ENCODE measurements at places on chromosomes 2 and 18. TPM values are rescaled to one million over a fixed set of nuclear protein-coding genes. Genes with fewer than 3 reads are reported as not detected.

DNA sequence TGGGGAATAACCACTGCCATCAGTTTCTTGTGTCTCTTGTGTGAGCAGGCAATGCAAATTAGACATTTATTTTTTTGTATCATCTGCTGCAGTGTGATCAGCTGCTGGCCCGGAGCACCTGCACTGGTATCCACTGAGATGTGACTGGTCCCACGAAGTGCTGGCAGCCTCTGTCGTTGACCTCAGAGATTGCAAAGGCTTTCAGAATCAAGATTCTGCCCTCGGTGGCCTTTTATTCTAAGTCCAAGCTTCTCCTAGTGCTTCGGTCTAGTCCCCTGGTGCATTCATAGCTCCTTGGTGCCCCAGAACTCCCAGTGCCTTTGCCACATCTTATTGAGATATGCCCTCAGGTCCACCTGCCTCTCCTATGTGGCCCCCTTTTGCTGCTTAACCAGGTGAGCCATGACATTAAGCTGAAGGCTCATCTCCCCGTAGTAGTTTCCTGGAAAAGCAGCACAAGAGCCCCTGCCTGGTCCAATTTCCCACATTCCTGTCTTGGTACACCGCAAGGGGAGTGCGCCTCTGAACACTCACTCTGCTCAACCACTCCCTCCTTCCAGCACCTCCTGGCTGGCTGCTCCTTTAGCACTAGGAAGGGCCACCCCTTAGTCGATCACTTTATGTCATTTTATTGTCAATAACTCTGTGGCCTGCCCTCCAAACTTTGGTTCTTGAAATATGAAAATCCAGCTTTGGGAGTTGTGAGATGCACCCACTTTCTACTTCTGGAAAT lies 27.1 kb upstream of the MARCO start:
- H3K36me3 ChIP-seq, result no peaks in the 10 kb centered on the region
- DNase-seq, result no peak
- no peaks in the 10 kb centered on the region for H3K4me1 ChIP-seq
- no peak overlapping the region for H3K27ac ChIP-seq
- H3K27me3 ChIP-seq, result no peaks in the 10 kb centered on the region

DNA sequence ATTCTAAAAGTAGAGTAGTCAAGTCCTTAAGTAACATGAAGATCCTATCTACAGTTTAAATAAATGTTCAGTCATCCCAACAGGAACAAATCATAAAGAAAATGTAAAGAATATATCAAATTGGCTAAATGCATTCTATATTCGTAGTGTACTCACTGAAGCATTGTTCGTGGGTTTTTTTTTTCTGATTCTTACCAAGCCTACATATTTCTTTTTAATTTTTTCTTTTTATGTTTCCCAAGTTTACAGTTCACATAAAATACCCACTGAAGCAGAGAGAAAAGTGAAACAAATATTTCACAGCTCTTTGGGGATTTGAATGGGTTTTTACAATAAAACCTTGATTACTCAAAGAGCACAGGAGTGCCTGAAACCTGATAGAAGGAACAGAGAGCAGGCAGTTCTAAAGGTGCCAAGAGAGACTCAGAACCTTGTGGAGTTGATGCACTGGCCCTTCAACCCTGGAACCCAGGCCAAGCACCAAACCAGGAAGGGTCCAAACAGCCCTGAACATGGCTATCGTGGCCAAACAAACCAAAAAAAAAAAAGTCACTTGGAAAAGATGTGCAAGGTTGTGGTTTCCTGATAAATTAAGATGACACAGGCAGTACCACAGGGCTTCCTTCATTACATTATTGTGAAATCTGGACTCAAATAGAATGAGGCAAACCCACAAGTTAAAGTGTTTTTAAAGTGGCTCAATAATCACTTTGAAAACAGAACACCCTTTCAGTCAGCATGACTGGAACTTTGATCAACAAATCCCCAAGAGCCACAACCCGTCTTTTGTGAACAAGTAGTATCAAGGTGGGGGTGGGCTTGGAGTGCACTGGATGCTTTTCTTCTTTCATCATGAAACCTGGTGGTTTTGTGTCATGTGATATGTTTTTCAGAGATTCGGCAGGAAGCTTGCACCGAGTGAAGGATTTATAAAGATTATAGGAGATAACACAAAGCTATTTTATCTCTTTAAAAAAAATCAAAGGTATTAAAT lies 245.0 kb upstream of the FN1 start:
- H3K27me3 ChIP-seq, result no peaks in the 10 kb centered on the region
- H3K27ac ChIP-seq, result no peak overlapping the region
- no peaks in the 10 kb centered on the region for H3K36me3 ChIP-seq

GRCh38 chr2:156399950-156400705 lies 36.1 kb upstream of the GPD2 start:
- H3K4me3 ChIP-seq, result peak overlapping the region; percentile 77
- no peaks in the 10 kb centered on the region for H3K4me1 ChIP-seq
- H3K36me3 ChIP-seq, result no peaks in the 10 kb centered on the region
- peaks cover 20% of the 10 kb centered on the region for H3K27me3 ChIP-seq

- no peak overlapping the region for H3K4me3 ChIP-seq
- no peaks in the 10 kb centered on the region for H3K27me3 ChIP-seq
- peaks cover 6% of the 10 kb centered on the region for H3K36me3 ChIP-seq
- DNase-seq, result no peak
- no peaks in the 10 kb centered on the region for H3K4me1 ChIP-seq
- no peak overlapping the region for H3K27ac ChIP-seq
Observed at GRCh38 chr18:31631526-31631925, 39.8 kb downstream of the TTR start.

GRCh38 chr2:226495466-226496272 lies 304.0 kb downstream of the IRS1 start:
- no peak overlapping the region for H3K27ac ChIP-seq
- H3K36me3 ChIP-seq, result no peaks in the 10 kb centered on the region
- no peaks in the 10 kb centered on the region for H3K27me3 ChIP-seq
- H3K4me1 ChIP-seq, result no peaks in the 10 kb centered on the region

GRCh38 chr2:68225119-68225632 lies 27.2 kb downstream of the PPP3R1 start:
- H3K36me3 ChIP-seq, result no peaks in the 10 kb centered on the region
- H3K4me3 ChIP-seq, result no peak overlapping the region
- peak; percentile 75 for DNase-seq
- H3K27ac ChIP-seq, result no peak overlapping the region
- no peaks in the 10 kb centered on the region for H3K27me3 ChIP-seq
- H3K4me1 ChIP-seq, result no peaks in the 10 kb centered on the region

Gene FSHR
- not detected for total RNA-seq

DNA sequence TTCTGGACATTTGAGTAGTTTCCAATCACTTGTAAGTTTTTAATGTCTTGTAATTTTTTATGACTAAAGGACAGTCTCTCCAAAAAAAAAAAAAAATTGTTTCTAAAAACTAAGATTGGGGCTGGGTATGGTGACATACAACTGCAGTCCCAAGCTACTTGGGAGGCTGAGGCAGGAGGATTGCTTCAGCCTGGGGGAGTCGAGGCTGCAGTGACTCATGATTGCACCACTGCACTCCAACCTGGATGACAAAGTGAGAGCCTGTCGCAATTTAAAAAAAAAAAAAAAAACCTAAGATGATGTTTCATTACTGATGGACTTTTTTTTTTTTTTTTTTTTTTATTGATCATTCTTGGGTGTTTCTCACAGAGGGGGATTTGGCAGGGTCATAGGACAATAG lies 34.4 kb upstream of the PKDCC start:
- no peaks in the 10 kb centered on the region for H3K36me3 ChIP-seq
- no peak for DNase-seq
- no peak overlapping the region for H3K4me3 ChIP-seq
- no peak overlapping the region for H3K27ac ChIP-seq

GRCh38 chr2:162697111-162697510 lies 141.5 kb downstream of the KCNH7 start:
- no peaks in the 10 kb centered on the region for H3K36me3 ChIP-seq
- peaks cover 19% of the 10 kb centered on the region for H3K4me1 ChIP-seq
- no peak overlapping the region for H3K4me3 ChIP-seq
- DNase-seq, result no peak
- H3K27ac ChIP-seq, result no peak overlapping the region

Gene AGXT
- not detected for total RNA-seq

Gene KIF5C
- total RNA-seq, result 46.5 TPM

GRCh38 chr2:233197022-233197421 lies 54.5 kb upstream of the ATG16L1 start:
- no peak for DNase-seq
- no peaks in the 10 kb centered on the region for H3K4me1 ChIP-seq
- no peaks in the 10 kb centered on the region for H3K36me3 ChIP-seq
- H3K27me3 ChIP-seq, result no peaks in the 10 kb centered on the region
- H3K27ac ChIP-seq, result no peak overlapping the region

Gene MGAT4A
- total RNA-seq, result 5.6 TPM

- H3K27me3 ChIP-seq, result no peaks in the 10 kb centered on the region
- H3K4me3 ChIP-seq, result no peak overlapping the region
Observed at GRCh38 chr2:84152462-84152861, 306.6 kb downstream of the SUCLG1 start.

GRCh38 chr2:16675781-16676180 lies 10.1 kb upstream of the CYRIA start:
- H3K27ac ChIP-seq, result no peak overlapping the region
- no peaks in the 10 kb centered on the region for H3K4me1 ChIP-seq
- H3K4me3 ChIP-seq, result no peak overlapping the region
- DNase-seq, result no peak

- no peak overlapping the region for H3K4me3 ChIP-seq
- H3K27ac ChIP-seq, result no peak overlapping the region
- no peaks in the 10 kb centered on the region for H3K27me3 ChIP-seq
Observed at GRCh38 chr2:2642906-2643890, 312.1 kb upstream of the MYT1L start.

Gene MAP2
- total RNA-seq, result 4.4 TPM

- DNase-seq, result no peak
- no peaks in the 10 kb centered on the region for H3K27me3 ChIP-seq
- H3K36me3 ChIP-seq, result no peaks in the 10 kb centered on the region
Observed at GRCh38 chr18:76476665-76477561, 18.1 kb downstream of the ZNF516 start.

DNA sequence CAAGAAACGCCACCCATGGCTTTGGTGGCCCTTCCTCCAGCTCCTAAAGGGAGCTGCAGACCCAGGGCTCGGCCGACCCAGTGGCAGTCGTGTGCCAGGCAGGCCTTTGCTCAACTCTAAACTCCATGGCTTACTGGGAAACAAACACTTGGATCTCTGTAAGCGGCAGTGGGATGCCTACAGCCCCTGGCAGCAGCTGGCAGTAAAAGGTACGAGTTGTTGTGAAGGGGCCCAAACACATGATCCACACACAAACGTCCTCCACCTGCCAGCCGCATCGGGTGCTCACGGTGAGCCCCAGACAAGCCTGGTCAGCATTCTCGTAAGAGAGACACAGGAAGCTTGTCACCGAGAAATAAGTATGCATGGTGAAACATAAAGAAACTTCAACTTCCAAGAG lies 214.9 kb downstream of the MGAT5 start:
- no peak overlapping the region for H3K27ac ChIP-seq
- no peaks in the 10 kb centered on the region for H3K36me3 ChIP-seq
- H3K27me3 ChIP-seq, result no peaks in the 10 kb centered on the region

- H3K27ac ChIP-seq, result no peak overlapping the region
- no peak overlapping the region for H3K4me3 ChIP-seq
- no peaks in the 10 kb centered on the region for H3K36me3 ChIP-seq
- no peaks in the 10 kb centered on the region for H3K27me3 ChIP-seq
Observed at GRCh38 chr2:25190536-25190935, 22.2 kb upstream of the POMC start.

Gene STON1
- 14.9 TPM for total RNA-seq

Gene LRPPRC
- total RNA-seq, result 200 TPM

- peak overlapping the region; percentile 85 for H3K4me3 ChIP-seq
- H3K27me3 ChIP-seq, result 0 out of 2 replicates have a peak, but pooled peaks cover 7% of the 10 kb centered on the region
- H3K27ac ChIP-seq, result peak overlapping the region; percentile 89
- no peak for DNase-seq
Observed at GRCh38 chr2:99140860-99141109, 722 bp upstream of the C2orf15 start.

DNA sequence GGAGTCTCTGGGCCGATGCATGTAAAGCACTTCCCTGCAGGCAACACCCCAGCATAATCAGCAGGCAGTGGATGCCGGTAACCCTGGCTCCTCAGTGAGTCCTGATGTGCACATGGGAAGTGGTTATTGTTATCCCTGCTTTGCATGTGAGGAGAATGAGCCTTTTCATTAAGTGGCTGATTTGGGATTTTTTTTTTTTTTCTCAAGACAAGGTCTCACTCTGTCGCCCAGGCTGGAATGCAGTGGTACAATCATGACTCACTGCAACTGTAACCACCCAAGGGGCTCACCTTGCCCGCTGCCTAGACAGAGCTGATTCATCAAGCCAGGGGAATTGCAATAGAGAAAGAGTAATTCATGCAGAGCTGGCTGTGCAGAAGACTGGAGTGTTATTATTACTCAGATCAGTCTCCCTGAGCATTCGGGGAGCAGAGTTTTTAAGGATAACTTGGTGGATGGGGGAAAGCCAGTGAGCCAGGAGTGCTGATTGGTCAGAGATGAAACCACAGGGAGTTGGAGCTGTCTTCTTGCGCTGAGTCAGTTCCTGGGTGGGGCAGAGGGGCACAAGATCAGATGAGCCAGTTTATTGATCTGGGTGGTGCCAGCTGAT lies 95.4 kb downstream of the SOCS6 start:
- no peak for DNase-seq
- H3K27me3 ChIP-seq, result no peaks in the 10 kb centered on the region
- H3K4me3 ChIP-seq, result no peak overlapping the region
- H3K4me1 ChIP-seq, result no peaks in the 10 kb centered on the region
- no peak overlapping the region for H3K27ac ChIP-seq

- H3K27me3 ChIP-seq, result peaks cover 46% of the 10 kb centered on the region
- H3K27ac ChIP-seq, result no peak within 1 kb of the TSS
- peak; percentile 73 for DNase-seq
- peaks cover 14% of the 10 kb centered on the region for H3K4me1 ChIP-seq
Observed at GRCh38 chr2:72887032-72887739, at the start of gene SPR. SPR (plus strand) TSS chr2:72887408; CDS start chr2:72887433, 25 bp downstream.

GRCh38 chr2:229818230-229818629 lies 103.6 kb downstream of the TRIP12 start:
- no peaks in the 10 kb centered on the region for H3K4me1 ChIP-seq
- no peak overlapping the region for H3K4me3 ChIP-seq
- DNase-seq, result no peak
- no peaks in the 10 kb centered on the region for H3K27me3 ChIP-seq
- H3K36me3 ChIP-seq, result 0 out of 2 replicates have a peak, but pooled peaks cover 3% of the 10 kb centered on the region
- H3K27ac ChIP-seq, result no peak overlapping the region

DNA sequence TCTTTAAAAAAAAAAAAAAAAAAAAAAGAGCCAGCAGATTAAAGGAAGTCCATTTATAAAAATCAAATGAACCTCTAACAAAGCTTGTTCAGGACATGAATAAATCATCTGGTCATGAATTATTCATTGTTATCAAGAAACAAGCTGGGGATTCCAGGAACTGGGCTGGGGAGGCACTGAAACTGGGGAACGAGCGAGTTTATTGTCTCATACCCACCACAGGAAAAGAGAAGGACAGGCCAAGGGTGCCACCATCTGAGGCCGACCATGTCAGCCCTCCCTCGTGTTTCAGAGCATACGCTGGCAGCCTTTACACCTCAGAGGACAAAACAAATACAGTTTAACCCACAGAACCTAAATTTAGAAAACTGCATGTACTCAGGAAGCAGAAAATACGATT lies 164.2 kb downstream of the VWC2L start:
- no peaks in the 10 kb centered on the region for H3K4me1 ChIP-seq
- H3K27me3 ChIP-seq, result no peaks in the 10 kb centered on the region
- DNase-seq, result no peak
- no peak overlapping the region for H3K27ac ChIP-seq

Gene LIMS1
- 30.9 TPM for total RNA-seq
